ENCODE measurements at places on chromosomes 4 and X.

DNA sequence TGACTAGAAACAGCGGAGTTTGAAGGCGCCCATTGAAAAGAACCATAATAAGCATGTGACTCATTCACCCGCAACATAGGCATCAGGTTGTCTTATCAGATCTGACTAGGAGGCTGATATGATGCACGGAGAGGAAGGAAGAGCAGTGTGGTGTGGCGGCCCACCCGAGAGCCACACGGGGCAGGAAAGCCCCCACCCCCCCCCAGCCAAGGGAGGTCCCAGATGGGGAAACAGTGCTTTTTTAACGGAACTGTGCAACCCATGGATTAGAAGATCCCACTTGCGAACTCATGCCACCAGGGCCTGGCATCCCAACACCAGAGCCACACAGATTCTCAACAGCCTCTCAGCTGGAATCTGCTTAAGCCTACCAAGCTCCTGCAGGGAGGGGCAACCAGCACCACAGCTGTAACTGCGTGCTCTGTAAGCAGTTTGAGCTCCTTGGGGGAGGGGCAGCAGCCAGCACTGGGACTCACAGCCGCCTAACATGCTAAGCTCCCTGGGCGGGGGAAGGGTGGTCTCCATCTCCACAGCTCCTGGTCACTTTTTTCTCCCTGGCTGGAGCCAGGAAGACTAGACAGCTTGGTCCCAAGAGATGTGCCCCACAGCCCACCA lies 466.2 kb downstream of the PDGFC start:
- DNase-seq = no peak

DNA sequence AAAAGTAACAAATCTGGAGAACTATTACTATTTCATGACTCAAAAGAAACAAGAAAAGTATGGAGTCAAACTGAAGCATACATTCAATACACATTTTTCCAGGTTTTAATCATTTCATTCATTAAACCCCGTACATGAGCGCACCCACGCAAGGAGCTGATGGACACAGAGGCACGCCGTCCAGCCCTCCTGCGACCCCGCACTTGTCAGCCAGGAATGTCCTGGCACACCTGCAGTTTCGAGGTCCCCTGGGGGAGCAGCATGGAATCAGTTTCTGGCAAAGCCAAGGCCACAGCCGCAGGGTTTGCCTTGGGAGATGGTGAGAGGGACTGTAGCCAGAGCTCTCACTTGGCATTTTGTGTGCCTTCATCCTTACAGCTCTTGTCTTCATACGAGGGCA lies 12.8 kb upstream of the SLC2A9 start:
- no peak for DNase-seq

- no peak for DNase-seq
These were observed 13.3 kb upstream of the CD99 start for GRCh38 chrX:2677764-2678163.

DNA sequence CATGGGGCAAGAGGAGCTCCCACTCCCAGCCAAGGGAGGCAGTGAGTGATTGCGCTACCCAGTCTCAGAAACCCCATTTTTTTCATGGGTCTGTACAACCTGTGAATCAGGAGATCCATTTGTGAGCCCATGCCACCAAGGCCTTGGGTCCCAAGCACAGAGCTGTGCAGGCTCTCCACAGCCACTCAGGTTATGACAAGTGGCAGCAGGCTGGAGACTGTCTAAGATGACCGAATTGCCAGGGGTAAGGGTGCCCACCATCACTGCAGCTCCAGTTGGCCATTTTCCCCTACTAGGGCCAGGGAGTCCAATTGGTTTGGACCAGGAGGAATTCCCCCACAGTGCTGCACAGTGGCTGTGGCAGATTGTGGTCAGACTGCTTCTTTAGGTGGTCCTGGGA lies 407.5 kb upstream of the KLHL4 start:
- no peak for DNase-seq

- no peak for DNase-seq
These were observed 98.4 kb downstream of the STIM2 start for GRCh38 chr4:26958925-26959653.

GRCh38 chr4:84501202-84501503 lies 2.1 kb upstream of the NKX6-1 start:
- no peak for DNase-seq

DNA sequence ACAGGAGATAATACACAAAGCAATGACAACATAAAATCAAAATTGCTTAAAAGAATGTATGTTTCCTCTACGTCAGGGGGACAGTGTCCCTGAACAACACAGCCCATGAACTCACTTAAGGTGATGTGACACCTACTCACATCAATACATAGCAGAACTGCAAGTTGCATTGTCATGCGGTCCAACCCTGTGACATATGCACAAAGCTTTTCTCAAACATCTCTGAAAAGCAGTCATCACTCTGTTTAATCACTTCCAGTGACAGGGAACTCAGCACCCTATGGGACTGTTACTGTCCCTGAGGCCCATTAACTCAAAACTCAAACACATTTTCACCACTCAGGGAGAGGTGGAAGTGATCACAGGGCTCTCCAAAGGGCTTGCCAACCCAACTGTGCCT lies 2.4 kb downstream of the STX18 start:
- no peak for DNase-seq

- DNase-seq = no peak
These were observed 54.6 kb downstream of the DDX3X start for GRCh38 chrX:41388543-41388942.

DNA sequence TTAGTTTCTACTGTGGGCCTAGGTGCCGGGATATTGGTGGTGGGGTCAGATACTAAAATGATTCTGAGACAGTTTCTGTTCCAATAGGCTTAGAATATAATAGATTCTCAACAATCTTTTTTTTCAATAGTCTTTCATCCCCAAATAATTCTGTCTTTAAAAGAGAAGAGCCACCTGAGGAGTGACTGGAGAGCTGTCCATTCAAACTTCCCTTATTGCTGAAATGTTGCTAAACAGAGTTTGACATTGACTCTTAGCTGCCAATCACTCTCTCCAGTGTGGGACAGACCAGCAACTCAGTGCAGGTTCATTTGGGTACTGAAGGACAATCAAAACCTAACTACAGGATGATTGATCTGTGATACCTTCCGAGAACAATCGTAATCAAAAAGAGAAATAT lies 12.4 kb upstream of the ADH7 start:
- no peak for DNase-seq

GRCh38 chrX:133380711-133381619 lies 34.3 kb downstream of the GPC4 start:
- DNase-seq = no peak

- no peak for DNase-seq
These were observed 602.0 kb downstream of the GLUD2 start for GRCh38 chrX:121649417-121649816.

DNA sequence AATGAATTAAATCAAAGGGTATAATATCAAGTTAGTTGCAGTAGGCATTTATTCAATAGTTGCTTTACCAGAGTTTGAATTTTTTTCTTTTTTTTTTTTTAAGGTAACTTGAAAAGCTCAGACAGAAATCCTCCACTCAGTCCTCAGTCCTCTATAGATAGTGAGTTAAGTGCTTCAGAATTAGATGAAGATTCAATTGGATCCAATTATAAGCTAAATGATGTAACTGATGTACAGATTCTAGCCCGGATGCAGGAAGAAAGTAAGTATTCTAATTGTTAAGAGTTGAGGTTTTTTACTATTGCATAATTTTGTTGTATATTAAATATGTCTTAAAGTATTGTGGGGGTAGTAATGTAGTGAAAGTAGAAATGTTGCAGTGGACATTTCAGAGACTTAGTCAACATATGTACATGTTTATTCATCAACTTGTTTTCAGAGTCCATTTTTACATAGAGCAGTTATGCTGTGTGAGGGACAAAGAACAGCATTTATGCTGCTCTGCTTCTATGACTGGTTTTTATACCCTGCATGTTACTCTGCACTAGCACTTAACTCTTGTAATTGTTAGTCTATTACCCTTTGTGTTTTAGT lies 38.4 kb downstream of the SLAIN2 start:
- no peak for DNase-seq

GRCh38 chrX:39716401-39716800 lies 381.4 kb downstream of the BCOR start:
- DNase-seq = no peak

DNA sequence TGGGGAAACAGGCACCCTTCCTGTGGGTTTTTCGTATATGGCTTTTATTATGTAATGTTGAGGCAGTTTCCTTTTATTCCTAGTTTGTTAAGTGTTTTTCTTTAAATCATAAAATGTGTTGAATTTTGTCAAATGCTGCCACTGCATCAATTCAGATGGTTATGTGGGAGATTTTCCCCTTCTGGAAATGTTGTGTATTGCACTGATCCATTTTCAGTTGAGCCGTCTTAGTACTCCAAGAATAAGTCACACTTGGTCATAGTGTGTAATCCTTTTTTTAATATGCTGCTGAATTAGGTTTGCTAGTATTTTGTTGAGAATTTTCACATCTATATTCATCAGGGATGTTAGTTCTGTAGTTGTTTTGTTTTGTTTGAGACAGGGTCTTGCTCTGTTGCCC lies 9.5 kb upstream of the CTBP1 start:
- DNase-seq = no peak

- no peak for DNase-seq
These were observed 29.7 kb upstream of the LGI2 start for GRCh38 chr4:25060241-25060962.

DNA sequence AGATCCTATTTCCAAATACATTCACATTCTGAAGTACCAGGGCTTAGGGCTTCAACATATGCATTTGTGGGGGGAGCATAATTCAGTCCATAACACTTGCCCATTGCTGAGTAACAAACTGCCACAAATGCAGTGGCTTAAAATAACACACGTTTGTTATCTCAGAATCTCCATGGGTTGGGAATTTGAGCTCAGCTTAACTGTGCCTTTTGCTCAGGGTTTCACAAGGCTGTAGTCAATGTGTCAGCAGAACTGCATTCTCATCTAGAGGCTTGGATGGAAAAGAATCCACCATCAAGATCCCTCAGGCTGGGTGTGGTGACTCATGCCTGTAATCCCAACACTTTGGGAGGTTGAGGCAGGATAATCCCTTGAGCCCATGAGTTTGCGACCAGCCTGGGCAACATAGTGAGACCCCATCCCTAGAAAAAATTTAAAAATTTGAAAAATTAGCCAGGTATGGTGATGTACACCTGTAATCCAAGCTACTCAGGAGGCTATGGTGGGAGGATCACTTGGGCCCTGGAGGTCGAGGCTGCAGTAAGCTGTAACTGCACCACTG lies 25.8 kb upstream of the TBL1X start:
- DNase-seq = no peak

- no peak for DNase-seq
These were observed 20.5 kb downstream of the PSMD10 start for GRCh38 chrX:108070891-108071290.

GRCh38 chr4:148443512-148444295 lies 1.5 kb upstream of the NR3C2 start:
- peak; percentile 69 for DNase-seq

- no peak for DNase-seq
These were observed 340.1 kb upstream of the PPARGC1A start for GRCh38 chr4:24229978-24230377.

- no peak for DNase-seq
These were observed 145.9 kb upstream of the ZFP42 start for GRCh38 chr4:187849556-187850225.

DNA sequence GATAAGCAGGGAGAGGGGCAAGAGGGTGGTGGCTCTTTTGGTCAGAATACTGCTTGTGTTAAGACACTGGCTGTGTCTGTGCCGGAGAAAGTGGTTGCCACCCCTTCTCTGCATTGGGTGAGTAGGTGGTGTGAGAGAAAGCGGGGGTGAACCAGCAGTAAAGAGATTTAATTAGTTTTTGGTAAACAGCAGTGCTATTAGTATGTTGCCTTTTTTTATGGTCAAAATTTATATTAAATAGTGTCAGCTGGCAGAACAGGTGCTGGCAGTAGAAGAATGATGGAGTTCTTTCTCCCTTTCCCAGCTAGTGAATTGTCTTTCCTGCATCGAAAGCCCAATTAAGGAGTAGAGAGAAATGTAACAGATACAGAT lies 181.6 kb downstream of the LARP7 start:
- no peak for DNase-seq

DNA sequence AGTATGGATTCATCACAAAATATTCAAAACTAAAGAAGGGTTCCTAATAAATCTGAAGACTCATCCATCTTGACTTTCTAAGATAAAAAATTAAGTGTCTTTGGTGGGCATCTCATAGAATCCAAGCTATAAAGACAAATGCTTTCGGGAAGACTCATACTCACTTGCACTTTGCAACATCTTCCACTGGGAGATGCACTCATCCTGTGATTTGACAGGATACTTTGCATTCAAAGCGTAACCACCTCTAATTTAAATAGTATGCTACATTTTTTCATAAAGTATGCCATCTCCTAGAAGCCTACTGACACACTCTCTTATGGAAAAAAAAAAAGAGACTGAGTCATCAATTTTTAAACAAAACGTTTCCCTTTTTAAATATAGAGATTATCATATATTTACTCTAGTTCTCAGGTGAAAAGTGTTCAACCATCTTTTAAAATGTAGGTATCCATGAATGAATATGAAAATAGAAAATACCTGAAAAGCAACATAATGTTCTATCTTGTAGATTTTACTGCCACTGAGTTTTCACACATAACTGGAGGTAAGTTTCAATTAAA lies 119.6 kb downstream of the KLHL13 start:
- no peak for DNase-seq

DNA sequence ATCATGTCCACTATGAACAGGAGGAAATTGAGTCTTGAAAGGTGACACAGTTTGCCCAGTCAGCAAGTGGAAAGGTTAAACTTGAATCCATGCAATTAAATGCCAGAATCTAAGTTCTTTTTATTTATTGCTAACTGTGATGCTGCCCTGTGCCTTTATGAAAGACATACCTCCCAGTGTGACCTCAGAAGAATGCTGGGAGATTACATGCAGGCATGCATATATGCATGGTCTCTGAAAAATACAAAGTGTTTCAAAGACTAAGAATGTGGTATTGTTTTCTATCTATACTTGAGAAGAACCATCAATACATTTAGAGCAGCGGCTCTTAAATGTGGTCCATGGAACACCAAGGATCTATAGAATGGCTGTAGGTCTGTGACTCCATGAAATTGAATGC lies 45.6 kb downstream of the CCDC149 start:
- DNase-seq = no peak

GRCh38 chrX:154661170-154661569 lies 7.8 kb upstream of the CTAG2 start:
- no peak for DNase-seq

- no peak for DNase-seq
These were observed 169.8 kb upstream of the GALNT7 start for GRCh38 chr4:172998527-172999469.

DNA sequence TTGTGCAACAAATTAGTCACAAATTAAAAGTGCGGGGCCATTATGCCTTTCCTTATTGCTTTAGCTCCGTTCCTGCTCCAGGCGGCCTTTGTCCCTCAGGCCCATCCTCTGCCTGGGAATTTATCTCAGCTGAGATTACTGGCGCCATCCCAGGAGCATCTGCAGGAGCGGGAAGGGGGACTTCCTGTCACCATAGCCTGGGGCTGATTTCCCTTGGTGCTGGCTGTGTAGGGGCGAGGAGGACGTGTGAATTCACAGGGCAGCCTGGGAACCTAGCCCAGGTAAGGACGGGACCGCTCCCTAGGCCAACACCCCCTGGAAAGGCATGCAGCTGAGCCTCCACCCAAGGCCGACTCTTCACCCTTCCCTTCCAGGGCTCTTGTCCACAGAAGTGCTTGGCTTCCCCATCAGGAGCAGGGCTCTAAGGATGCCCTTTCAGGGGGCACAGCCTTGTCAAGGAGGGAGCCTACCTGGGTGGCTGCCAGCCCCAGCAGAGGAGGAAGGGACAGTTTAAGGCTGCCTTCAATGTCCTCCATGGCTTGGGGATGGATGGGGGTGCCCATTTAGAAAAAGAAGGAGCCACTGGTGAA lies 72.6 kb upstream of the NKX1-1 start:
- peak; percentile 11 for DNase-seq

GRCh38 chr4:140065393-140065792 lies 88.6 kb downstream of the MAML3 start:
- DNase-seq = no peak

All from activated T-cell treated with anti-CD3 and anti-CD28 coated beads, Interleukin-2, amount 50 U/mL, for 24 hours (primary cell).